ENCODE measurements at places on chromosomes 5 and 9. TPM values are rescaled to one million over a fixed set of nuclear protein-coding genes. Genes with fewer than 3 reads are reported as not detected.

DNA sequence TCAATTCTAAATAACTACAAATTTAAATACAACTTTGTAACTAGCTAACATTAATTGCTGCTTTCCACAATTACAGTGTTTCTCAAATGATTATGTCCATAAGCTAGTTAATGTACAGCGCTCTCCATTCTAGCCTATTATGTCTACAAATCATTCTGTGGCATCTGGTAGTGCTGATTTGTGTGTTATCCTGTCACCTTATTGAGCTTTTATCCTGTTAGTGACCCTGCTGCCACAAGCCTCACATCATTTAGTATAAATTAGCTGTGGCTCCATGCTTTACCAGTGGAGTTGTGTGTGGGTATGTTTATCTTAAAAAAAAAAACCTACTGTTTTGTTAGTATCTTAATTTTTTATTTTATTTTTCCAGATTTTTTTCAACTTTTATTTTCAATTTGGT lies 112.6 kb upstream of the PJA2 start:
- no peak for DNase-seq

- no peak for DNase-seq
These were observed 279.1 kb downstream of the ARRDC3 start for GRCh38 chr5:91104062-91104448.

DNA sequence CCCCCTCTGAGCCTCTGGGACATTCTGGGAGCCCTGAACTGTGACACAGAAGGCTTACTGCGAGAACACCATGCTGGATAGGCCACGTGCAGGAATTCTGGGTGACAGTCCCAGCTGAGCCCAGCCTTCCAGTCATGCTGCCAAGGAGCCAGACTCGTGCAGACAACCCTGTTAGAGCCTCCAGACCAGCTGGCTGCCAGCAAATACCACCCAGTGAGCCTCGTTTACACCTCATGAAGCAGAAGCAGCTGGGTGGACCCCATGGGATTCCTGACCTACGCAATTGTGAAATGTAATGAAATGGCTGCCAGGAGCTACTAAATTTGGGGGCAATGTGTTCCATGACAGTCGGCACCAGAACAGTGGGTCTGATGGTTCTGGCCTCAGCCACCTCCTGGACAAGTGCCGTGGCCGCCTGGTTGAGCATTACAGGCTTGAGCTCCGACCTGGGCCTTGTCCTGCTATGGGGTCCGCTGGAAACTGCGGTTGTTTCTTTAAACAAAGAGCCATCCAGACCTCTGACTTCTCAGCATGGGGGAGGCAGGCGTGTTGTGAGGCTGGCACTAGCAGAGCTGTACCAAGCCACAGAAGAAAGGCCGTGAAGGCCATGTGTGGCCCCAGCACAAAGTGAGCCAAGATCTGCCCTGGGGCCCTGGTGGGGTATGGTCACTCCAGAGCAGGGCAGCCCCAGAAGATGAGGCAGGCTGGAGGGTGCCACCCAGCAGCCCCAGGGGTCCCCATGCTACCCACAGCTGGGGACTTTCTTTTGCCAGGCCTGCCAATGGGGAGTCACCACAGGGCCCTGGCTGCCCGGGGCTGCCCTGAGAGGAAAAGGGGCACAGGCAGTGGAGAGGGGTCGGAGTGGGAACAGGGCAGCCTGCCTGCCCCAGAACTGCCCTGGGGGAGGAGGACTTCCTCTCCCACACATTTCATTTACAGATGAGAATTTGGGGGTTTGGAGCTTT lies 19.3 kb upstream of the RXRA start:
- DNase-seq, result peak; percentile 25

- peak; percentile 24 for DNase-seq
These were observed 22.5 kb upstream of the PTPN3 start for GRCh38 chr9:109520475-109521132.

Gene LCN6
- total RNA-seq, result 14.6 TPM

Measured in left ventricle myocardium inferior (tissue), 1 donor.